ENCODE measurements at places on chromosomes 1 and 21. TPM values are rescaled to one million over a fixed set of nuclear protein-coding genes. Genes with fewer than 3 reads are reported as not detected.
A peak's percentile ranks its signal among the peaks of the same experiment; 100 is the strongest.

- no peak overlapping the region for H3K27ac ChIP-seq
- no peaks in the 10 kb centered on the region for H3K4me1 ChIP-seq
- no peak for DNase-seq
- H3K4me3 ChIP-seq: no peak overlapping the region
- no peaks in the 10 kb centered on the region for H3K36me3 ChIP-seq
Measured at GRCh38 chr1:192660613-192661012, 24.7 kb downstream of the RGS13 start.

The ADGRL4 gene
- 8.4 TPM for total RNA-seq

DNA sequence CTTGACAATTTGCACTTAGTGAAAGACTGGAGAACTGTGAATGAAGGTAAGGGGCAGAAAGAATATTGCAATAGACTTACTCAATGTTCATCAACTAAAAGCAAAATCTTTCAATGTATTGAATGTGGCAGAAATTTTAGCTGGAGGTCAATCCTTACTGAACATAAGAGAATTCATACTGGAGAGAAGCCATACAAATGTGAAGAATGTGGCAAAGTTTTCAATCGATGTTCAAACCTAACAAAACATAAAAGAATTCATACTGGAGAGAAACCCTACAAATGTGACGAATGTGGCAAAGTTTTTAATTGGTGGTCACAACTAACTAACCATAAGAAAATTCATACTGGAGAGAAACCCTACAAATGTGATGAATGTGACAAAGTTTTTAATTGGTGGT, 80.7 kb downstream of the JMJD4 start:
- DNase-seq: no peak
- no peaks in the 10 kb centered on the region for H3K27me3 ChIP-seq
- H3K36me3 ChIP-seq: peaks cover 36% of the 10 kb centered on the region
- H3K27ac ChIP-seq: no peak overlapping the region

GRCh38 chr1:205229399-205229871, 1.7 kb downstream of the TMCC2 start:
- peak; percentile 86 for DNase-seq
- H3K36me3 ChIP-seq: no peaks in the 10 kb centered on the region
- H3K27ac ChIP-seq: peak overlapping the region; percentile 60
- H3K4me1 ChIP-seq: no peaks in the 10 kb centered on the region
- H3K27me3 ChIP-seq: no peaks in the 10 kb centered on the region

DNA sequence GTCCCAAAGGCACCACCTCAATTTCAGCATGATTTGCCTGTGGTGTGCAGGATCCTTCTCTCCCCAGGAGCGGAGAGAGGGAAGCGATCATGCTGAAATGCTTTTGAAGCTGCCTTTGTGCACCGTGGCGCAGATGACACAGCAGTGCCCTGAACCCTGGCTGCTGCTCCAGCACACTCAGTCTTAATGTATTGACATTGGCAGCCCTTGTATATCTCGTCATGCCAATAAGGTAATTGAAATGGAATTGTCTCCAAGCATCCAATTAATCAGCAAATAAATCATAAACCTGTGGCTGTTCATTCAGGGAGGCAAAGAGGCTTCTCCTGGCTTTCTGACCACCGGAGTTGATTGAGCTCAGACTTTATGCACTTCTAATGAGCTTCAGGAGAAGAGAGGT, 139.8 kb downstream of the KAZN start:
- H3K27me3 ChIP-seq: no peaks in the 10 kb centered on the region
- no peak overlapping the region for H3K4me3 ChIP-seq
- H3K27ac ChIP-seq: no peak overlapping the region
- no peak for DNase-seq
- no peaks in the 10 kb centered on the region for H3K4me1 ChIP-seq

GRCh38 chr1:54403808-54404261, 2.4 kb downstream of the SSBP3 start:
- H3K27me3 ChIP-seq: no peaks in the 10 kb centered on the region
- peak overlapping the region; percentile 90 for H3K4me3 ChIP-seq
- peaks cover 19% of the 10 kb centered on the region for H3K36me3 ChIP-seq
- H3K27ac ChIP-seq: peak overlapping the region; percentile 100

DNA sequence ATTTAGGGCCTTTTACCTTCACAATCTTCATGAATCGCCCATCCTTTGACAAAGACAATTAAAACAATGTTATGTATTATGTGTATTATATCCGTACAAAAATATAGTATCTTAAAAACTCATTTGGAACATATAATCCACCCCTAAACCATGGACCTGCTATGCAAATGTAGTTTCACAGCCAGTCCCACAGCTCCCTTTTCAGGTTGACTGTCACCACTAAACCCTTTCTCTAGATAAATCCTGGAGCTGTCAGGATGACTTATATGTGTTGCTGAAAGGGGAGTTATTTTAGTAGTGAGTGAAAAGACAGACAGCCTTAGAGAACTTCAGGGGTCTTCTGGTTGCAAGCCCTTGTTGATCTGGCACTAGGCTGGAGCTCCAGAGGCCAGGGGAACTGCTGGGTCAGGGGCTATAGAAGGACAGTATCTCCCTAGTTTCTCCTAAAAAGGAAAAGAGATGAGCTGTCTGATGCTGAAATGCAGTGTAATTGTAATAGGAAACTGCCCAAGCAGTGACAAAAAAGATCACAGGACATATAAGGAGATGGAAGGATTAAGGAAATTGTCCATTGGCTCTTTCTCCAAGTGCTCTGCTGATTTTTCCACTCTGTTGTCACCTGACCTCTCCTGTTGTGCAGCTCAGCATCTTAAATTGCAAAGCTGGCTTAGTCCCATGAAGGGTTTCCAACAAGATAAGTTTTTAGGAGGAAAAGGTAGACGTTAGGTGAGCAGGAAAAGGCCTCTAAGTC, 127.7 kb downstream of the S1PR1 start:
- no peak overlapping the region for H3K4me3 ChIP-seq
- H3K36me3 ChIP-seq: no peaks in the 10 kb centered on the region
- H3K27ac ChIP-seq: no peak overlapping the region
- DNase-seq: no peak
- H3K27me3 ChIP-seq: no peaks in the 10 kb centered on the region
